ENCODE measurements at places on chromosomes 7 and 10. TPM values are rescaled to one million over a fixed set of nuclear protein-coding genes. Genes with fewer than 3 reads are reported as not detected.
A peak's percentile ranks its signal among the peaks of the same experiment; 100 is the strongest.

DNA sequence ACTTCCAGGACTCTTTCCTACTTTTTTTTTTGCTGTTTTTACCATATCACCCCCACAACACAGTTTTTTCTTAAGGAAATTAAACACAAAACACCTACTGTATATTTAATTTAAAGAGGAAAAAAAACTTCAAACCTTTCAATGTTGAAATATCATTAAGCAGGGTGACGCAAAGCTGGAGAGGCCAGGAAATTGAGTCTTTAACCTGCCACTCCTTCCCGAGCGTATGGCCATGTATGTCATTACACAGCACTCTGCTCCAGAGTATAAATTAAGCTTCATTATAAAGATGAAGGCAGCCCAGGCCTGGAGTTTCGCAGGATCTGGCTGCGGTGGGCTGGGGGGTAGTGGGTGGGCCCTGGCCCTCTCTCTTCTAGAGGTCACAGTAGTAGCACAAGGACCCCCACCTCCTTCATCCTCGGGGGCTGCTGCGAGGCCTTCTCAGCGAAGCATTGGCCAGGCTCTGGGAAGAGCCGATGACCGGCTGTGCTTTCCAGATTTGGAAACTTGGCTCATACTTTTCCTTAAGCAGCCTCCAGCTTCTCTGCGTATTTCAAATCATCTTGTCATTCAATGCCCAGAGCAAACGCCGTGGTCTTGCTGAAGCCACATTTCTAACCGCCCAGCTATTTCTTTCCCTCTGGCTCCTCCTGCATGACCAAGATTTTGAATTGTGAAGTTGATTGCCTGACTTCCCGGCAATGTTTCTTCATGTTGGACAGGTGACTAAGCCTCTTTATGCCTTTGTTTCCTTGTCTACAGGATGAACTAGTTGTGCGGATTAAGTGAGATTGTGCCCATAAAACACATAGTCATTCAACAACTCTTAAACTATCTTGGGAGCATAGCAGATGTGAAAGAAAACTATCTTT is 765.1 kb downstream of the SUGCT start:
- no peak for DNase-seq

DNA sequence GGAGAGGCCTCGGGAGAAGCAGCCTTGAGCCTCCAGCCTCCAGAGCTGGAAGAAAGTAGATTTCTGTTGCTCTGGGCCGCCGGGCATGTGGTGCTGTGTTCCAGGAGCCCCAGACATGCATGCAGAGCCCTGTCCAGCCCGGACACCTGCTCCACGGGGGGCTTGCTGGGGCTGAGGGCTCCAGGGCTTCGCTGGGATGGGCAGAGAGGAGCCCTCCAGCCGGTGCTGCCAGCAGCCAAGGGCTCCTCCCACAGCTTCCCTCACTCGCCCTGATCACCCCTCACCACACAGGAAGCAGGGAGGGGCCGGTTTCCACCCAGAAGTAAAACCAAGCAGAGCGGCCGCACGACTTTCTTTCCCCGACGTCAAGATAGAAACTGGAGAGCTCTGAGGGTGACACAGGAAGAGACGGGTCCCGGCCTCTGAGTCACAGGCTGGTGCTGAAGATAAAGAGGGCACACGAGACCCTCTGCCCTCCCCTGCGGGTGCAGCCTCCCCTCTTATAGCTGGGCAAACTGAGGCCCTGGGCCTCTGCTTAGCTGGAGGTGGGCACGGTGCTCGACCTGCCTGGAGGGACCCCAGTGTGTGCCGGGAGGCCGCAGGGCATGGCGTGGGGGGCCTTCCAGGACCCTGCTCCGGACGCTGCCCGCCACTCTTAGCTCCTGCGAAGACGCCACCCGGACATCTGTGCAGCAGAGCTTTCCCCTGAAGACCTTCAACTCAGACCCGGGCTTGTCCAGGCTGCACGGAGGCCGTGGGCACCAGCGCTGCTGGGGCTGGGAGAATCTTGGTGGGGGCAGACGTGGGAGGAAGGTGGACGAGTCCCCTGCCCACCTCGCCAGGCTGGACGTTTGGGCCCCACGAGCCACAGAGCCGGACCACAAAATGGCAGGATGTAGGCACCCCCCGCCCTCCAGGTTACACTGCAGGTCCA is 31.1 kb downstream of the ADAP1 start:
- DNase-seq, result peak; percentile 79

GRCh38 chr7:2476776-2477446 is 713 bp upstream of the GRIFIN start:
- DNase-seq, result no peak

DNA sequence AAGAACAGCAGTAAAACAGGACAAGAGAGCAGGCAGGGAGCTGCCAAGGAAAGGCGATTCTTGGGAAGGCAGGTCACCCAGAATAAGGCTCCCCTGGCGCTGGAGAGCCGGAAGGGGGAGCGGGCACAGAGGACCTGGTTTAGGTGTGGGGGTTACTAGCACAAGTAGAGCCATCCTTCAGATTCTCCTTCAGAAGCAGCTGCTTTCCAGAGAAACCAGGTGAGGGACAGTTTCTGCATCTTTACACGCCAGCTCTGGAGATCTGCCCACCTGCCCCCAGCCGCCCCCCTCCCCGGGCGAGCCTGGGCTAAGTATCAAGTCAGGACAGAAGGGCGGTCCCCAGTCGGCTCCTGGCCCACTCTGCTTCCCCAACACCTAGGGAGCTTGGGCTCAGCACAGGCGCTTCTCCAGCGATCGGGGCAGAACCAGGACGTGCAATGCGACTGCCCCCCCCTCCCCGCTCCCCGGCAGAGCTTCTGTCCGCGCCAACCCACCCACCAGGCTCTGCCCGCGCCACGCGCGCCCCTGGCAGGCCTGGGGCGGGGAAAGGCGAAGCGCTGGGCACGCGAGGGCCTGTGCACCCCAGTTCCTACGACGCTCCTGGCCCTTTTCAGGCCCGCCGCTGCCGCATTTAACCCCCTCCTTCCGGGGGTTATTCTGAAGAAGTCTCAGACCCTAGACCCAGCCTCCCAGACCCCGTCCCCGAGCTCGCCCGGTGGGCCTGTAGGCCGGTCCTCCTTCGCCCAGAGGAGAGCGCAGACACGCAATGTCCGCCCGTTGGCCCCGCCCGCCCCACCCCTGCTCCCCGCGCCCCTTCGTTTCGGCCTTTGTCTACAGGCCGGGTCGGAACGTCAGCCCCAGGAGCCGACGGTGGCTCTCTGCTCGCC is 4.4 kb upstream of the EN2 start:
- no peak for DNase-seq

DNA sequence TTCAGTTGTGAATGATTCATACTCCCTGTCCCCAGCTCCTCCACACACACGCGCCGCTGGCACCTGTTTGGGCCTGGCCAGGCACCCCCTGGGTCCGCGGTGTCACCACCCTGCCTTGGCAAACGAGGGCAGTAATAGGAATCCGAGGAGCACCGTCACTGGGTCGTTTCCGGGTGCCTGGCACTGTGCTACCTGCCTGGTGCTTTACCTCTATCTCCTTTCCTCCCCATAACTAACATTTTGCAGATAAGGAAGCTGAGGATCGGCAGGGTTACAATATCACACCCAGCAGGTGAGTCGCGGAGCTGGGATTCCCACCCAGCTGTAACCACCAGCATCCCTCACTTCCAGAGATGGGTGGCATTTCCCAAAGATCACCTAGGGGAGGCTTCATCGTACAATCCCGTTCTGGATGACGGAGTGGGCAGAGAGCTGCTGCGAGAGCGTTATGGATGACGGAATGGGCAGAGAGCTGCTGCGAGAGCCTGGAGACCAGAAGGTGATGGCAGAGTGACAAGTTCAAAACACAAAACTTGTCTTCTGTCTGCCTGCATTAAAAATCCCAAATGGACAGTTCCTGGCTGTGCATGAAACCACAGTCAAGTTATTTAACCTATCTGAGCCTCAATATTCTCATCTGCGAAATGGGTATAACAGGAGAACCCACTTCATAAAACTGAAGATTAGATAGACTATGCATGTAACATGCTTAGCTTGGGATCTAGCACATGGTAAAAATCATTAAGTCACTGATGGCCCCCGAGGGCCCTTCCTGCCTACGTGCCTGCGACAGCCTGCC is 1.1 kb upstream of the HSPA12A start:
- DNase-seq, result no peak

- DNase-seq, result no peak
These were observed 15.8 kb downstream of the ADAP1 start for GRCh38 chr7:938546-939185.

- DNase-seq, result no peak
These were observed 431.1 kb upstream of the LRGUK start for GRCh38 chr7:133696056-133696455.

DNA sequence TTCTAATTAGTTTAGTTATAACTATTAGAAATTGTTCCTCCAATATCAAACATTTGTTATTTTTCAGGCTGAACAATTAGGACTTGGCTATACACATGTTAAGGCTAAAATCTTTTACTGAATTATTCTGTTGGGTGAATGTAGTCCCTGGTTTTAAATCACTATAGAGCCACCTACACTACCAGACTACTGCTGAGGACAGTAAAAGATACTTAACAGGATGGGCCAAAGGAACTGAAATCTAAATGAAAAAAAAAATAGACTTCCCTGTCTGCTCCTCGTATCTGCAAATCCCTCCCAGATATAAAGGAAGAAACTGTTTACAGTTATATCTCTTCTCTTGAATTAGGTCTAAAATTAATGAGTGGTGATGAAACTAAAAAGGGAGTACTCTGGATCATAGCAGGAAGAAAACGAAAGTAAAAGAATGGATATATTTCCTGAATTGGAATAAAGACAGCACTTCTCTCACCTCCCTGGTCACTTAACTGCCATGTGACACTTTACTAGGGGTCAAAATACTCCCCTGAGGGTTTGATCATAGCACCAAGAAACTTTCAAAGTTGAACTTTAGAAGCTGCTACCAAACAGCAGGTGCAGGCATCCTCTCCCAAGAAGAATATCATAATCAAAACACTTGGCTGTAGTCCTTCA is 12.7 kb downstream of the FBXW4 start:
- DNase-seq, result peak; percentile 80

- DNase-seq, result no peak
These were observed 2.7 kb downstream of the CYP3A5 start for GRCh38 chr7:99677013-99677647.

DNA sequence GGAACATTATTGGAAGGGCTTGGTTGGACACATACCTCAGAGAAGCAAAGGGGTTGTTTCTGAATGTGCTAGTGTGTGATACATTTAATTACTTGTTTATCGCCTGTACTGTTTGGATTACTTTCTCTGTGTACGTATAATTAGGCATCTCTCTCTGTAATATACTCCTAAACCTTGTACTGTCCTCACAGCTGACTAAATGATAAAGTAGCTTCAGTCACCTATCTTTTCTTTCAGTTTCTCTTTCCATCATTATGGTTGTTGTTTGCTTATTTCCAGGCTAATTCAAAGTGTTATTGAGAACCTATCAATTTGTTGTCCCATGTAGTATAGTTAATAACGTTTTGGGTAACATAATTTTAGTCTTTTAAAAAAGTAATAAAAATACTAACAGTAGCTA is 34.0 kb downstream of the MXI1 start:
- peak; percentile 69 for DNase-seq

- no peak for DNase-seq
These were observed 189.5 kb downstream of the ARHGAP12 start for GRCh38 chr10:31739146-31739545.

GRCh38 chr10:61754587-61755550 is 92.1 kb downstream of the CABCOCO1 start:
- DNase-seq, result peak; percentile 21

DNA sequence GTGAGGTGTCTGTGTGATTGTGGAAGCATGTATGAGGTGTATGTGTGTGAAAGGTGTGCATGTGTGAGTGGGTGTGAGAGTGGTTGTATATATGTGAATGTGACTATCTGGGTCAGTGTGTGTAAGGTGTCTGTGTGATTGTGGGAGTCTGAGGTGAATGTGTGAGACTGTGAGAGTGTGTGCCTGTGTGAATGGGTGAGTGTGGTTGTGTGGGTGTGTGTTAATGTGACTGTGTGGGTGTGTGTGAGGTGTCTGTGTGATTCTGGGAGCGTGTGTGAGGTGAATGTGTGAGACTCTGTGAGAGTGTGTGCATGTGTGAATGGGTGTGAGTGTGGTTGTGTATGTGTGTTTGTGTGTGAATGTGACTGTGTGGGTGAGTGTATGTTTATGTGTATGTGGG is 385.1 kb downstream of the TCERG1L start:
- no peak for DNase-seq

DNA sequence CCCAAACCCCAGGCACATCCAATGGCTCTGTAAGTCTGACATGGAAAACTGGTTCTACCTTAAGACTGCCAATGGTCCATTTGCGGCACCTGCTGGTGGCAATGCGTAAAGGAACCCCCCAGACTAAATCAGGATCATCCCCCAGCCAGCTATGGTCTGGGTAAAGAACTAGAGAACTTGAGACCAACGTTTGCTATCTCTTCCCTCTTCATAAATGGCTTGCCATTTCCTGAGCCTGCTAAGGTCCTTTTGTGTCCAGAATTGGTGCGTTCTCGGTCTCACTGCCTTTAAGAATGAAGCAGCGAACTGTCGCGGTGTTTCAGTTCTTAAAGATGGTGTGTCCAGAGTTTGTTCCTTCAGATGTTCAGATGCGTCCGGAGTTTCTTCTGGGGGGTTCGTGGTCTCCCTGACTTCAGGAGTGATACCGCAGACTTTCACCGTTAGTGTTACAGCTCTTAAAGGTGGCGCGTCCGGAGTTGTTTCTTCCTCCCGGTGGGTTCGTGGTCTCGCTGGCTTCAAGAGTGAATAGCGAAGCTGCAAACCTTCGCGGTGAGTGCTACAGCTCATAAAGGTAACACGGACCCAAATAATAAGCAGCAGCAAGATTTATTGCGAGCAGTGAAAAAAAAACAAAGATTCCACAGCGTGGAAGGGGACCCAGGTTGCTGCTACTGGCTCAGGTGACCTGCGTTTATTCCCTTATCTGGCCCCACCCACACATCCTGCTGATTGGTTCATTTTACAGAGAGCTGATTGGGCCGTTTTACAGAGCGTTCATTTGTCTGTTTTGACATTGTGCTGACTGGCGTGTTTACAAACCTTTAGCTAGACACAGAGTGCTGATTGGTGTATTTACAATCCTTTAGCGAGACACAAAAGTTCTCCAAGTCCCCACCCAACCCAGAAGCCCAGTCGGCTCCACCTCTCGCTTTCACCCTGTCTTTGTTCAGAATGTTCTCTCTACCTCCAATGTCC is 95.4 kb downstream of the ELMO1 start:
- DNase-seq, result no peak

DNA sequence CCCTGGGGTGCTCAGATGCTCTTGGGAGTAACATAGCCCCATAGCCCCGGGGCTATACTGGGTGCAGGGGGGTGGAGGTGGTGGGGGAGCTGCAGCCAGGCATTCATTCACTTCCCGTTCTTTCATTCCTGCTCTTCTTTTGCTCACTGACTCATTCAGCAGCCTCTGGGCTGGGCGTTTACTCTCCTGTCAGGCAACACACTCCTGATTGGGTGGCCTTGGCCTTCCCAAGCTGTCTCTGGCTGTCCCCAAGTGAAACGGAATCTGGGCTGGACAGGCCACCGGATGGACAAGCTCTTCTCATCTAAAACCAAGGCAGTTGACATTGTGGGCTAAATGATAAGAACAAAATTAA is 34.6 kb downstream of the CHST3 start:
- no peak for DNase-seq

MLXIPL gene
- 195 TPM for polyA plus RNA-seq

NRG3 gene
- polyA plus RNA-seq, result 0.96 TPM

MDFIC gene
- polyA plus RNA-seq, result 14.2 TPM

CYP2C19 gene
- 26.9 TPM for polyA plus RNA-seq

FAM149B1 gene
- 32.1 TPM for polyA plus RNA-seq

SLC26A5 gene
- polyA plus RNA-seq, result 0.09 TPM

GHRHR gene
- not detected for polyA plus RNA-seq

CCZ1B gene
- 50.5 TPM for polyA plus RNA-seq

ACBD5 gene
- polyA plus RNA-seq, result 44.0 TPM

Data from large intestine (tissue), 12 donors.